ENCODE measurements at places on chromosomes 16 and 17.
A peak's percentile ranks its signal among the peaks of the same experiment; 100 is the strongest.

DNA sequence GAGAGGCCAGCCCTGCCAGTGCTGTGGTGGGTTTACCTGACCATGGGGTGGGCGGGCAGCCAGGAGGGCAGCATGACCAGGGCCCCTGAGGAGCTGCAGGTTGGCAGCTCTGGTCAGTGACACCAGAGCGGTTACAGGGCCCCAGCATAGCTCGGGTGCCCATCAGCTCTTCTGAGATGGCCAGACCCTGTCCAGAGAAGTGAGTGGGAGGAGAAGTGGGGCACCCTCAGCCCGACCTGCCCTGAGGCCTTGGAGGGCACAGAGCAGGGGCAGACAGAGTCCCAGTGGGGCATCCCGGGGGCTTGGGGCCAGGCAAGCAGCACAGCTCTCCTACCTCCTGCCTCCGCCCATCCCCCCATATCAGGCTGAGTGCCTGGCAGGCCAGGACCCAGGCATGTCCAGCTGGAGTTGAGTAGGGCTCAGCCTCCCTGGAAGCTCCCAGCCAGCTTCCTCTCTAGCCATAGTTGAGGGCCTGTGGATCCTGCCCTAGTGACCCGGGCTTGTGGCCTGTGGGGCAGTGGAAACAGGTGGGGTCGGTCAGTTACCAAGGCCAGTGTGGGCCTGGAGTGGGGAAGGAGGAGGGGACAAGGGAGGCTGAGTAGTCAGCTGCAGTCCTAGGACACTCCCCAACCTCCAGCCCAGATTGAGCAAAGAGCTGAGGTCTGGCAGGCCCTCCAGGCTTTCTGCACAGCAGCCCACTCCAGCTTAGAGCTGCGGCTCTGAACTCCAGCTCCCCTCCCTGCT, 83.5 kb downstream of the AMFR start:
- no peak for DNase-seq

GRCh38 chr17:61904094-61904710, 23.6 kb downstream of the INTS2 start:
- no peak for DNase-seq

GRCh38 chr16:23423496-23424049, 29.4 kb downstream of the COG7 start:
- DNase-seq, result no peak

DNA sequence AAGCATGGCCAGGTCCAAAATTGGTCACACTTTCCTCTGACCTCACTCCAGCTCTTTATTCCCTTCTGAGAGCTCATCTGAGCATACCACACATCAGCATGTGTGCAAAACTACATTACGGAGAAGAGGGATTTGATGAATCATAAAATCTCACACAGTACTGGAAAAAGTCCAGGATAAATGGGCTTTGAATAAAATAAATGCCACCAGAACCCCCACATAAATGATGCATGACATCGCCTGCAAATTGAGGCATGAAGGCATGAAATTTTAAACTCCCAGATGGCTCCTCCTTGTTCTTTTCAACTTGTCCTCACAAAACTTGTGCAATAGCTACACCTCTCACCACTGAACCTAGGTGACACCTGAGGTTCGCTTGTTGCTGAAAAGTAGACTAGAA, 439.5 kb downstream of the CA10 start:
- DNase-seq, result no peak

- DNase-seq, result no peak
Observed at GRCh38 chr16:85530370-85530739, 82.8 kb upstream of the GSE1 start.

DNA sequence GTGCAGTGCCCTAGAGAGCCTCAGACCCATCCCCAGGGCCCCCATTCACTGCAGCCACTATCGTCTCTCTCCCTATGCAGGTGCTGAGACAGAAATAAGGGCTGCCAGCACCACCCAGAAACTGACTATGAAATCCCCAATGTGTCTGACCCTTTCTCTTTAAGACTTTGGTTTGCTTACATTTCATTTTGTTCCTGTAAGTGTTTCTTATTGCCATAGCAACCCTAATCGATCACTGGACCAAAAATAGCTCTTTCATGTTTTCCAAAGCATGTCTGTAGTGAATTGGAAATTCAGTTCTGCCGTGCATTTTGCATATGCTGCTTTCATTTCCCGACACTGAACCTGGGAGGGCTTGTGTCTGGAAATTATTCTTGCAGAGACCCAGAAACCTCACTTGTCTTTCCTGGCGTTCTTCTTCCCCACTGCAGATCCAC, 148.7 kb upstream of the NOL11 start:
- no peak for DNase-seq

GRCh38 chr16:86093801-86094750, 195.1 kb downstream of the IRF8 start:
- DNase-seq, result no peak

DNA sequence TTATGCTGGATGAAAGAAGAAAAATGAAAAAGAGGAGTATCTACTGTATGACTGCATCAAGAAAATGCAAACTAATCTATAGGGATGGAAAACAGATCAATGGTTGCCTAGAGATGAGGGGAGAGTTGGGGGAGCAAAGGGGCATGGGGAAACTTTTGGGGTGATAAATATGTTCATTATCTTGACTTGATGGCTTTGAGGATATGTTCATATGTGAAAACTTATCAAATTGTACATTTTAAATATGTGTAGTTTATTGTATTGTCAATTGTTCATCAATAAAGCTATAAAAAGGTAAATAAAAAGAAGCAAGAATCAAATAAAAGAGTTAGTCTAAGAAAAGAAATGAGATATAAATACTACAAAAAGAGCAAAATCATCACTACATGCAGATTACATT, 19.7 kb upstream of the SRCIN1 start:
- no peak for DNase-seq

- DNase-seq, result no peak
Observed at GRCh38 chr16:84292011-84292410, 2.7 kb upstream of the WFDC1 start.

- no peak for DNase-seq
Observed at GRCh38 chr16:88353232-88353631, 29.5 kb upstream of the ZNF469 start.

GRCh38 chr17:72145962-72146361, 25.1 kb downstream of the SOX9 start:
- no peak for DNase-seq

DNA sequence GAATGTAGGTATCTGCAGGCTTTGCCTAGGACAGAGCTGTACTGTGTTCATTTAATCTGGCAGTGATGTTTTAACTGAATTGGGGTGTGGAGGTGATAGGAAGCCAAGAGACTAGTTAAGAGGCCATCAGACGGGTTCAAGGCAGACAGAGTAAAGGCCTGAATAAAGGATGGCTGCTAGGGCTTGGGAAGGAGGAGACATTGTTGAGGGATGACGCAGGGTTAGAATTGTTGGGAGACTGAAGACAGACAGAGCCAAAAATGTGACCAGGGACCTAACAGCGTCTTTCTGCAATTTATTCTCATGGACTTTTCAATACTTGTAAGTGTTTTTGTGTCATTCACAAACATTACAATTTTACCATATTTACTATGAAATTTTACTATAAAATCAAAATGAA, 48.6 kb upstream of the MYH10 start:
- no peak for DNase-seq

DNA sequence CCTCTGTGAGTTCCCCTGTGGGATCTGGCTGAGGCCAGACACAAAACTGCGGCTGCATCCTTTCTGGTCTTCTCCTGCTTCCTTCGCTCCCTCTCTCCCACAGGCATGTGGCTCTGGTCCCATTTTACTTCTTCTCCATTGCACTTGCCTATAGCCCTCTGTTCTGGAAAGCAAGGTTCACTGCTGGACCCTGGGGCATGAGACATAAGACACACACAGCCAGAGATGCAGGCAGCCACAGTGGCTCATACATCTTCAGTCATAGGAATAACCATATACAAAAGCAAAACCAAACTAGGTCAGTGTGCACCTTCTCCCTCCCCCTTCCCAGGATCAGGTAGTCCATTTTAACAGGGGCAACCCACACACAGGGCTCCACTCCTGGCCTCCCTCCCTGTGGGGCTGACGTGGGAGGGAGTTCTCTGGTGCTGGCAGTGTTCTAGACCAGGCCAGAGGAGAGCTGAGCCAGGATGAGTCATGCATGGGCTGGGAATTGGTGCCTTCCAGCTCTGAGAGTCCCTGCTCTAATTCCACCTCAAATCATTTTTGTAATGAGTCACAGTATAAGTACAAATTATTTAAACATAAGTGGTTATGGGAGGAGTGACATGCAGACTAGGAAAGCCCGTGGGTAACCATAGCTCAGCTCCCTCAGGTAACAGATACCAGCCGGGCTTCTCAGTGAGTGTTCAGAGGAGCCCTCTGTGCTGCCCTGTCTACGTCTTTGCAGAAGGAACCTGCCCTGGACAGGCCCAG, 58.0 kb downstream of the ASIC2 start:
- DNase-seq, result no peak

- no peak for DNase-seq
Observed at GRCh38 chr17:72270273-72270924, 149.6 kb downstream of the SOX9 start.

DNA sequence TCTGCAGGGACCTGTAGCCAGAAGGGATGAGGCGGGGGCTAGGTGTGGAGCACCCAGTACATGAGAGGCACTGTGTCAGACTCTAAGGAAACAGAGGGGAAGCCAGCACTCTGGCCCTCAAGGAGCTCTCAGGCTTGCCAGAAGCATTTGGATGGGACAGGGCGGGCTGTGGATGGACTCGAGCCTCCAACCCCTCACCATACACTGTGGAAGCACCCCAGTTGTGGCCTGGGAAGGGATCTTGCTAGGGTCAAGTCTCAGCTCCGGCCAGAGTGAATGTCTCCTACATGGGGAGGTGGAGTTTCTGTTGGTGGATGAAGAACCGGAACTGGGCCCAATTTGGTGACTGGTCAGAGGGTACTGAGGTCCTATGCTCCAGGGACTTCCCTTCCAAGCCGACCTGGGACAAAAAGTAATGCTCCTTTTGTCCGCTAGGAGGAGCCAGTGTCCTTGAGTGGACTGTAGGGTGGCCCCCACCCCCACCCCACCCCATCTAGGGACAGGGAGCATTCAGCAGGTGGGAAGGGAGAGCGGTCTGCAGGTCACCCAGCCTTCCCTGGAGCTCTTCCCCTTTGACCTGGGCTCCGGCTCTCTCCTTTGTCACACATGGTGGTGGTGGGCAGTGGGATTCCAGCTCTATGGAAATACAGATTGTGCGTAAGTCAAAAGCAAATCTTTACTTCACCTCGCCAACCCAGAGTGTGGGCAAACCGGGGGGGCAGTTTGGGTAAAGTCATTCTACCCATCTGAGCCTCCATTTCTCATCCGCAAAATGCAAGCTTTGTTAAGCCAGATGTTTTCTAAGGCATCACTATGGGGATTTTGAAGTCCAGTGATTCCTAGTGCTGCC, 20.4 kb upstream of the PHB1 start:
- DNase-seq, result peak; percentile 10

DNA sequence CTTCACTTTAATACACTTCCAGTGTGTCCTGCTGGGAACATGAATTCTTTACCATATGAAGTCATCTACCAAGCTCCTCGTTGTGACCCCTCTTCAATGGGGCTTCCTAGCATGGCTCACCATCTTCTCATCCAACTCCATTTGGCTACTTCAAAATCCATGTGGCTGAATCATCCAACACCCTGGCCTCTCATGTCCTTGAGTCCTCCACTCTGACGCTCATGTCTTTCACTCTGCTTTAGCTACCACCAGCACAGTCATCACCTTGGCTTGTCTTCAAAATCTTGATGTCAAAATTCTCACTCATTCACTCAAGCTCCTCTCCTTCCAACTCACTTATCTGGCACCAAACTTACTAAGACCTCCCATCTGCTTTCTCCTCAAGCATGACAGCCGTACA, 35.8 kb downstream of the AMFR start:
- DNase-seq, result no peak

- DNase-seq, result no peak
Observed at GRCh38 chr17:47704116-47704515, 10.2 kb downstream of the TBKBP1 start.

DNA sequence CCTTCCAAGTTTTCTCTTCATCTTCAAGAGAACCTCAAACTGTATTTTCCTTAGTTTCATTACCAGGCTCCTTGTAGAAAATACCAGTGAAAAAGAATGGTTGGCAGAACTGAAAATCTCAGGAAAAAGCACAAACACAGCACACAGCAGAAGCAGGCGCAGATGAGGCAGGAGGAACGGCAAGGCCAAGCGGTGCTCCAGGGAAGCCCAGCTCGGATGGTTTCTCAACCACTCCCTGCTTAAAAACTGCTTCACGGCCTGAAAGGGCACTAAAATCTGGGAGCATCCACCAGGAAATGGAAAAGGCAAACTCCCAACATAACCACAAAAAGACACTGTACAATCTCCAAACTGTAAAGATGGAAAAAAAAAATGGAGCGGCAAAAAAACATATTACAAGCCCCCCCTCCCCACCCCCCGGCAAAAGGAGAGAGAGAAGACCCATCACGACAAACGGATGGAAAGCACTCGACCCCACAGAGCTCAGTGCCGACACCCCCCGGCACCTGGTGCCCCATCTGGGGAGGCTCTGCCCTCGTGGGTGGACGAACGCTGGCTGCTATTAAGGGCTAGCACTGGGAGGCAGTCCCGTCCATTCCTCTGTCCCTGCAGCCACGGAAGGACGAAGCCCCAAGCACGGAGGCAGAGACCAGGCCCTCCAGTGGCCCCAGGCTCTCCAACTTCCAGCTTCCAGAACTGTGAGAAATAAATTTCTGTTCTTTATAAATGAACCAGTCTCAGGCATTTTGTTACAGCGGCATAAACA, 127.5 kb downstream of the ZNF778 start:
- DNase-seq, result no peak

DNA sequence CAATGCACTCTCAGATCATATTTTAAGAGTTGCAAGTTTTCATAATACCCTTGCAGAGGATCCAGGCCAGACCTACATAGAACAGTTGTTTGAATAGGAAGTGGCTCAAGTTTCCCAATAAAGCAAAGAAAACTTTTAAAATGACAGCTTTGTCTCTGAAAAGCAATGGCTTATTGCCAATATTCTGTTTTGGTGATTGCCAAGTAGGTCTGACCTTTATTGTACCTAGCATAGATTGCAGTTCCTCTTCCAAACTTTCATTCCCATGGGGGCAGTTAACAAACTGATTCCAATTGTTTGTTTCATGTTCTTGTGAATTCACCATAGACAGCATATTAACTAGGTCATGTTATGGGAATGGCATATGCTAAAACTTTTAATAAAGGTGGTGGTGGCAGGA, 664.6 kb upstream of the CA10 start:
- DNase-seq, result no peak

DNA sequence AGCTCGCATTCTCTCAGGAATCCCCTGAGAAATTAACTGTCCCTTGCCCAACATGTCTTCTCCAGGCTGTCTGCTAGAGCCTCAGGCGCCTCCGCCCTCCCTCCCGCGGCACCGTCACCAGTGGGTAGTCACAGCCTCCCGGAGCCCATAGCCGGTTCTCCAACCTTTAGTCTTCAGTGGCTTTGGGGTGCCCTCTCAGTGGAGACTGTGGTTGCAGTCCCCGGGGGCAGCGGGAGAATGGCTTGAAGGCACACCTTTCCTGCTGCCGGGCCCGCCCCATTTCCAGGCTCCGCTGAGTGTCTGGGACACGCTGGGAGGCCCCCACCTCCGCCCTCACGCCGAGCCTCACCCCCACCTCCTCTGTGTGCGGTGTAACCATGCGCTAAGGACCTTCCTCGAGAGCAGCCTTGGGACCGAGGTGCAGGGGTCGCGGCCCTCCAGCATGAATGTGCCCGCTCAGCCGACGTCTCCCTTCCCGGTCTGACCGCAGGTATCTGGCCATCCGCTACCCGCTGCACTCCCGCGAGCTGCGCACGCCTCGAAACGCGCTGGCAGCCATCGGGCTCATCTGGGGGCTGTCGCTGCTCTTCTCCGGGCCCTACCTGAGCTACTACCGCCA, 1.7 kb downstream of the GALR2 start:
- no peak for DNase-seq

- no peak for DNase-seq
Observed at GRCh38 chr16:11194913-11195312, 61.1 kb downstream of the SOCS1 start.
